ENCODE measurements at places on chromosomes 5 and 9. TPM values are rescaled to one million over a fixed set of nuclear protein-coding genes. Genes with fewer than 3 reads are reported as not detected.

GRCh38 chr5:129718471-129719090, 29.3 kb upstream of the MINAR2 start:
- ATAC-seq = no peak

GRCh38 chr9:32487981-32488380, 38.0 kb downstream of the RIGI start:
- ATAC-seq = no peak

- no peak for ATAC-seq
Observed at GRCh38 chr5:121834021-121834420, 17.7 kb upstream of the FTMT start.

DNA sequence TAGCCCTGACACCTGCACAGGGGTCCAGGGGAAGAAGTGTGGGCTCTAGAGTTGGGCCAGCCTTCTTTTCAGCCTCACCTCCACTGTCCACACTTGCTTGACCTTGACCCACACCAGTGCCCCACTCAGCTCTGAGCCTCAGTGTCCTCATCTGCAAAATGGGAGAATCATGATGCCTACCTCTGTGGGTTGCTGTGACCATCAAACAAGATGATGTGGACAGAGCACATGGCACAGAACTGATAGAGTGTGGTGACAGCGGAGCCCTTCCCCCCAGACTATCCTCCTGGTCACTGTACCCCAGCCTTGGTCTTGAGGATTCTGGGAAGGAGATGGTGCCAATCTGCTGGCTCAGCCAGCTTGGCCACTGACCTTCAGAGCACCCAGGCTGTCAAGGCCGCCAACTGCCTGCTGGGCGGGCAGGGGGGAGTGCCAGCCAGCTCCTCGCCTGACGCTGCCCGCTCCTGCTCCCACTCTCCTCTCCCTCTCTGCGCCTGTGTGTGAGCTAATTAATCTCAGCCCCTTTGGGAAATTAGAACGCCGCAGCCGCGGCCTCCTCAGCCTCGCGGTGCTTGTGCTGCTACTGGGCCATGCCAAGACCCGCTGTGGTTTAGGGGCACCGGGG, 16.7 kb downstream of the CXXC5 start:
- no peak for ATAC-seq

DNA sequence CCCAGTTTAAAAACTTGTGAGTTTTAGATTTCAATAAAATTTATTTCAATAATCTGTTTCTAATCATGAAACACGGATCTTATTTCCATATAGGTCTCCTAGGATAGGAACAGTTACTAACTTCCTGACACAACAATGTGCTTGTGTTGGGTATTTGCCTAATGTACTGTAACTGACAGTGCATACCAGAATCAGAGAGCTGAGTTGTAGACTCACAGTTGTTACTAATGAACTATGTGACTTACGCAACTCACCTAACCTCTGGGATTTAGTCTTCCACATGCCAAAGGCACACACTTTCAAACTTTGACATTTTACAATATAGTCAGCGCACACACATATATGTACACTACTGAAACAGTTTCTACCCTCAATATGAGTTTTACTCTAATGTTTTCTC, 77.7 kb downstream of the HOMER1 start:
- ATAC-seq = peak; percentile 39

DNA sequence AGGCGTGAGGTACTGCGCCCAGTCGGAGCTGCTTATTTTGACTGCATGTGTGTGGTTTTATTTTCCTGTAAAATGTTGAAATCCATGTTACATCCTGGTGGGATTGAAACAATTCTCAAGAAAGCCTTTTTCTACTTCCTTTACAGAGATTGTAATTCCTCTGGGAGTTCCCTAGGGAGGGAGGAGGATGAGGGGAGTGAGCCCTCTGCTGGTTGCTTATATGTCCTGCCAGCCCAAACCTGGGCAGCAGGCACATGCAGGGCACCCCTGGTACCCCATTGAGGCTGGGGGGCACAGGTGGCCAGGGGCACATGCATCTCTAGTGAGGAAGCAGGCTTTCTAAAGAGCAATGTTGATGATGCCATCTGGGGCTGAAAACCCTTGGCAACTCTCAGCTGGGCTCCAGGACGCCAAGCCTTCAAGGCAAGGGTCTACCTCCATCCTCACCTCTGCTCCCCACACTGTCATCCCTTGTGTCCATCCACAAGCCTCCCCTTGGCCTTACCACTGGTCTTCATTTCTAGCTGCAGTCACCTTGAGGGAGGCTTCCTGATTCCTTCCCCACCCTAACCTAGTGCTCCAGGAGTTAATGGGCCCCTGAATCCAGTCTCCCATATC, 84.7 kb upstream of the TNFSF8 start:
- ATAC-seq = peak; percentile 58

- ATAC-seq = no peak
Observed at GRCh38 chr9:125145425-125145824, 2.1 kb upstream of the SCAI start.

DNA sequence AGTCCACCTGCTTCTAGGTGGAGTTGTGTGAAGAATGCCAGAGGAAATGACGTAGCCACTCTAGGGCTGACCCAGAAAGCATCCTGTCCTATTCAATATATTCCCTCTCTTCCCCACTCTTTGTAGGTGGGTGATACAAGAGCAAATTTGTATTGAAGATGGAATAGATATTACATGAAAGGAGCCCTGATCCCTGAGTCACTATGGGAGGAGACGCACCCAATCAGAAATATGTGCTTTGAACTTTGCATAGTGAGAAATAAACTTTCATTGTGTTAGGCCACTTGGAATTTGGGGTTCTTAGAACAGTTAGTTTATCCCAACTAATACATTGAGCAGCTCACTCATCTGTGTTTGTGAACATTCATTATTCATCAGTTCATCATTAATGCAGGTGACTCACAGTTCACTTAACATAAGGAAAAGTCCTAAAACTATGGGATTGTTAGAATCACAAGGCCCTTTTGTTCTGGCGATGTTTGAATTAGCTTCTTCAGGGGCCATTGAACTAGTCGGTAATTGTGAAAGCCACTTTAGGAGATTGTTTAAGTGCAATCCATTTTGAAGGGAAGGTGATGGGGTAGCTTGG, 26.9 kb upstream of the NTRK2 start:
- ATAC-seq = peak; percentile 83

DNA sequence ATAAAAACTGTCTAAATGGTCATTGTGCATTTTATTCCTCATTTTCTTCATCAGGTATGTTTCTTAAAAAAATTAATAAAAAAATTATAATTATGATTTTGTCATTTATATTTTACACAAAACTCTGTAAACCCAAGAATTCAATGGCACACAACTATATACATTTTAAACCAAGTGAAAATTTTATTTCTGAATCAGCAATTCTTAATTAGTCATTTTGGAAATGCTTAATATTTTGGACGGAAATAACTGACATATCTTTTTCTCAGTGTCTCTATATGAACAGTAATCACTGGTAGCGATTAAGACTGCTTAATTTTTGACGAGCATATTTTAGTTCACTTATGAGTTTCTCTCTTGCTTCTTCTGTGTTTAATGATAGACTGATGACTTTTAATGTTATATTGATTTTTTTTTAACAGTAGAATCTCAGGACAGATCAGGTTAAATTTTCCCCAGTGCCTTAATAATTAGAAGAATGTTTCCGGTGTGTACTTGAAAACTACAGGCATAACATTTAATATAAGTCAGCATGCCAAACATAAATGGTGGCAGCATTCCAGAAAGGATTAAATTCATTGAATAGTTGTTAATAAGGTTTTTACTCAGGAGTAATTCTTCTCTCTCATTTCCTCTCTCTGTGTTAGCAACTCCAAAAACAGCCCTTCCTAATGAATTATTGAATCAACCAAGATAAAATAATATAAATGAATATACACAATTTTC, 644.7 kb upstream of the CDH6 start:
- no peak for ATAC-seq

DNA sequence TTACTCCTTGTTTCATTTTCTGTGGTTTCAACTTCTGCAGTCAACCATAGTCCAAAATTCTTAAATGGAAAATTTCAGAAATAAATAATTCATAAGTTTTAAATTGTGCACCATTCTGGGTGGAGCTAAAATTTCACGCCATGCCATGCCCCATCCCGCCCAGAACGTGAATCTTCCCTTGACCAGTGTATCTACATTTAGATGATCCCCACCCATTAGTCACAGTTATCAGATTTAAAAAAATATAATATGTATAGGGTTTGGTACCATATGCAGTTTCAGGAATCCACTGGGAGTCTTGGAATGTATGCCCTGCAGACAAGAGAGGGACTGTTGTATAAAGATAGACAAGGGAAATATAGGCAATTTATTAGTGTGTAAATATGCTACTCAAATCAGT, 759.7 kb upstream of the ZNF608 start:
- no peak for ATAC-seq

- no peak for ATAC-seq
Observed at GRCh38 chr9:124759327-124759726, 11.8 kb downstream of the NR6A1 start.

DNA sequence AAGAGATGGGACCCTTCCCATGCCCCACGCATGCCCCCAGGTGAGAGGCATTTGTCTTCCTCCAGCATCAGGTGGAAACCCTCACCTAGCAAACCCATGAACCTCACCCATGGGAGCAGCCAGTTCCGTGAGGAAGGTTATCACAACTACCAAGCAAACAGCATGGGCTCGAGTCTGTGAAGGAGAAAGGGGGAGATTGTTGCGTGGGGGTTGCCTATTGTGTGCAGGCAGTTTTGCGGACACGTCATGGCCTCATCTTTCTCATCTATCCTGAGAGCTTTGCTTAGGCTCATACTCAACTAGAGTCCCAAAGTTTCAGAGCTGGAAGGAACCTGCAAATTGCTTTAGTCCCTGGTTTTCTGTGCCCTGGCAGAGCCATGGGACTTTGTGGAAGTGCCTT, 73.6 kb upstream of the TGFBR1 start:
- ATAC-seq = no peak

DNA sequence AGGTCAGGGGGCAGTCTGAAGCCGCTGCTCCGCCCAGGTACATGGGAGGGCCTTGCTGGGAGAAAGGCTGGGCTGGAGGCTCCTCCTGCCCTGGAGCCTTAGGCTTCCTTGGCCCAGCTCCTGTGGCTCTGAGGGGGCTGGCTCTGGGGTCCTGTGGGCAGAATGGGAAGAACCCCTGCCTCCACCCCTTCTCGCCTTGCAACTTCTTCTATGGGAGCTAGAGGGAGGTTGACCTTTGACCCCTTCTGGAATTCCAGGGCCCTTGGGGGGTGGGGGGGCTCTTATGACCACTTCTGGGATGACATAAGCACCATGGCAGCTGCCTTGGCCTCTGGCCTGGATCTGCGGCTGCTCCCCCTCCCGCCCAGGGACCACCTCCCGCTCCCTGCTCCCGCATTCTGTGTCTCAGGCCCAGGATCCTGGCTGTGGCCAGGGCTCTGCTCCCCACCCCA, 32.2 kb downstream of the IER5L start:
- no peak for ATAC-seq

- ATAC-seq = peak; percentile 65
Observed at GRCh38 chr5:170638454-170639220, 134.8 kb downstream of the KCNIP1 start.

GRCh38 chr5:123756318-123756665, 244.3 kb downstream of the CSNK1G3 start:
- ATAC-seq = no peak

GRCh38 chr9:36847781-36848673, 186.0 kb downstream of the PAX5 start:
- peak; percentile 25 for ATAC-seq

GRCh38 chr5:171314728-171315385, 5.8 kb downstream of the TLX3 start:
- ATAC-seq = no peak

DNA sequence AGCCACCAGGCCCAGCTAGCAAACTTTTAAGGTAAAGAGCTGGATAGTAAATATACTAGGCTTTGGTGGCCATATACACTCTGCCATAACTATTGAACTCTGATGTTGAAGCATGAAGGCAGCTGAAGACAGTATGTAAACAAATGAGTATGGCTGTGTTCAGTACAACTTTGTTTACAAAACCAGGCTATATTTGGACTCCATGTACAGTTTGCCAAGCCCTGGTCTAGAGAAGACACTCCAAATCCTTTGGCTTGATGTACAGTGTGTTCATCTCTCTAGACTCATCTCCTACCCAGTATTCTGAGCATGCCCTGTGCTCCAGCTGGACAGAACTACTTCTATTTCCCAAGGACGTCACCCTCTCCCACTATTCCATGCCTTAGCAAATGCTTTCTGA, 54.3 kb upstream of the MEGF10 start:
- ATAC-seq = no peak

DNA sequence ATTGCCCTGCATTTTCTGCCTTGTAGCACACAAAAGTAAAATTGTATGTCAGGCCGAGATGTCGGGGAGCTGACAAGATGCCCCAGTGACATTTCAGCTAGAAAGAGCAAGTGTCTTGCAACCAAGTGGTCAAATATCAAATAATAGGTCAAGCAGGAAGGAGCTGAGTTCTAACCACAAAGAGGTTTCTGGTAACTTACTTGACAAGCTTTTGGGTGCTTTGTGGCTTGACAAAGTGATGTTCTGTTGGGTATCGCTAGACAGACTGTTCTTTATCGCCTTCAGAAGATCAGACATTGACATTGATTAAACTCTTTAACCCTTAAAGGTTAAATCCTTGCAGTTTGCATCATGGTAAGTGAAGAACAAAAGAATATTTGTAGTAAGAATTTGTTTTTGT, 419.9 kb downstream of the CCDC171 start:
- no peak for ATAC-seq

DNA sequence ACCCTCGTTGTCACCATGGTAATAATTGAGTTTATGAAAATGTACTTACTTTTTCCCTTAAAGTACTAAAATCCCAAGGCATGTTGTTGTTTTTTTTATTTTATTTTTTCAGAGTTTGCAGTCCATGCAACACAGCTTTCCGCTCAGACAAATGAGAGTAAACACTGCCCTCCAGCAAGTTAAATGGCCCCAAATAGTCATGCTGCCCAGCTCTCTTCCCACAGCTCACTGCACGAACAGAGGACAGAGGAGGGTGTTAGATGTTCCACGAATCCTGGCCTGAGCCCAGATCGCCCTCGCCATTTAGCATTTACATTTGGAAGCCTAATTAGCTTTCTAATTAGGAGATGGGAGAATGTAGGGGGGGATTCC, 1.9 kb downstream of the NIM1K start:
- no peak for ATAC-seq

DNA sequence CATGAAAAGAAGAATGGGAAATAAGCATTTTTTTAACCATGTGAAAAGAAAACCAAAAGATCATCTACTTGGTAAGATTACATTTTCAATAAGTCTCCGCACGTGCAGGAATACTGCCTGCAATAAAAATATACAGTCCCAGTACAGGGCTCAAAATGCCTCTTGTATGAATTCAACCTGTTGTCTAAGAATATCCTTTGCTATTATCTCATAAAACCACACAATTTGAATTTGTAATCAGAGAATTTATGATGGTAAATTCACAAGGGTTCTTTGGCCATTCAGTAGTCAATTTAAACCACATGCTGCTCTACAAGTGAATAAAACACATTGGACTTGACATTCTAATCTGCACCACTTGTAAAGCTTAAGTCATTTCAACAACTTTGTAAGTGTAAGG, 46.6 kb downstream of the ST8SIA4 start:
- ATAC-seq = no peak

- ATAC-seq = no peak
Observed at GRCh38 chr5:134736173-134736812, 2.1 kb upstream of the CAMLG start.

- no peak for ATAC-seq
Observed at GRCh38 chr5:57311921-57312735, 138.3 kb downstream of the GPBP1 start.

GRCh38 chr9:130484362-130485072, 39.8 kb downstream of the ASS1 start:
- no peak for ATAC-seq

The RLN2 gene
- not detected for total RNA-seq

The RANBP17 gene
- 0.56 TPM for total RNA-seq

The OGN gene
- 0.68 TPM for total RNA-seq

The WWC1 gene
- total RNA-seq = 18.5 TPM

The CCL27 gene
- total RNA-seq = 0.20 TPM

The CDKN2B-AS1 gene
- total RNA-seq = 1.0 TPM

Data from esophagus mucosa (tissue), 1 donor.